Amygdala (tissue), 56 donors: ENCODE measurements at places on chromosomes 16 and 17.
A peak's percentile ranks its signal among the peaks of the same experiment; 100 is the strongest.

DNA sequence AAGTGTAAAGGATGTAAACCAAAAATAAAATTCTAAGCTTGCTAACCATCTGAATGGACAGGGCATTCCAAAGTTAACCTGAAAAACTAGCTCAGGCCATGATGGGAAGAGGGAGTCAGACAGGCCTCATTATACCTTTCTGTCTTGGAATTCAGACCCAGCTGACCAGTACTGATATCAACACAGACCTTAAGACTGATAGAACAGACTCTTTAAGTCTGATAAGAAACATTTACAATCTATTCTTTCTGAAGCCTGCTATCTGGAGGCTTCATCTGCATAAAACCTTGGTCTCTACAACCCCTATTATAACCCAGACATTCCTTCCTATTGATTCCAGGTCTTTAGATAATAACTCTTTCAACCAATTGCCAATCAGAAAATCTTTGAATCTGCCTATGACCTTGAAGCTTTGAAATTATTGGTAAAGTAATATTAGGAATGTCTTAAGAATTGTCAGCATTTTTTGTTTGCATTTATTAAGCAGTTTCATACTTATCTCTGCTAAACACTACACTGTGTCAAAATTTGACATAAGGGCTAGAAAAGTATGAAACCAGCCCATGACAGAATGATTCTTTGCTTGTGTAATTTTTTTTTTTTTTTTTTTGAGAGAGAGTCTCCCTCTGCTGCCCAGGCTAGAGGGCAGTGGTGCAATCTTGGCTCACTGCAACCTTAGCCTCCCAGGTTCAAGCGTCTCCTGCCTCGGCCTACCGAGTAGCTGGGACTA, 12.9 kb upstream of the PRSS54 start:
- no peak for DNase-seq

DNA sequence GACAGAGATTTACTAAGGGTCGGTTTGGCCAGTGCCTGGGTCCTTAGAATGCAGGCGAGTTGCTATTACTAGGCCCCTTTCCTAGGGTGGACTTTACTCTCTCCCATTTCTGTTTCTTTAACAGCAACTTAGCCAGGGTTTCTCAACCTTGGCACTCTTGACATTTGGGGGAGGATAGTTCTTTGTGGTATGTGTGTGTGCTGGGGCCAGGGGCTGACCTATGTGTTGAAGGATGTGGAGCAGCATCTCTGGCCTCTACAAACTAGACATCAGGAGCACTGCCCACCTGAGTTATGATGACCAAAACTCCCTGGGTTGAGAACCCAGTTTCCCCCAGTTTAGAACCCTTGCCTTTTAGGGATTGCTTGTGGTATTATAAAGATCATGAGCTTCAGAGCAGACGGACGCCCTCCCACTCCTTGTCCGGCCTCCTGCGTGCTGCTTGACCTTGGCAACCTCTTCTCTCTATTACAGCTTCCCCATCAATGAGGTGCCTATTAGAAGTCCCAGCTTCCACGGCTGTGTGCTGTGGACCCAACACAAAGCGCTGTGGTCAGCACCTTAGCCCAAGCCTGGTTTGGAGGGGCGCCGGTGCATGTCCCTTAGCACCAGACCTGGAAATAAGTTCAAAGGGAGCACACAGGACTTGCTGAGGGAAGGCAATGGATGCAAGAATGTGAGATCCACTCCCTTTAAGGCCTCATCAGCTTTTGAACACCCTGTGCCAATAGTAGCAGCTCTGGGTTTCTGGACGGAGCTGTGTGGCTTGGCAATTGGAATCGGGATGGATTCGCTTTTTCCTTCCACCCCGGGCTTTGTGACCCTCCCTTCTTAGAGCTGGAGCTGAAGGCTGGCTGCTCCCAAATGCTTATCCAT, 239.2 kb upstream of the MAF start:
- DNase-seq, result no peak

DNA sequence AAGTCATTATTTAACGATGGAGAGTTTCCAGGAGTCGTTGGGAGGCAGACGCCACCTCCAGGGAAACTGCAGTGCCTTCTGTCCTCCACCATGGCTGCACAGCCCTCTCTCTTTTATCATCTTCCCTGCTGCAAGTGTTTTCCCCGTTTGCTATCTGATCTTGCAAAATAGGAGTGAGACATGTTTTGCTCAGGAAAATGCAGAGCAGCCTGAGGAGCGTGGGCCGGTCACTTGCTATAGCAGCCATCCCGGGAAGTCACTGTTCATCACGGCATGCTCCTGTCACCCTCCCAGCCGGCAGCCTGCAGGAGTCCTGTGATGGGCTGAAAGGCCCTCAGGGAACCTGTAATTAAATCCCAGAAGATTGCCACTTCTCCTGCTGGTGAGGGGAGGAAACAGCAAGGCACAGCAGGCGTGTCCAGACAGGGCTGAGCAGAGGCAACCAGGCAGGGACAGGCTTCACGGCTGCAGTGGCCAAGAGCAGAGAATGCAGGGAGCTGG, 143.1 kb downstream of the GSG1L start:
- peak; percentile 29 for DNase-seq

GRCh38 chr17:42891539-42892152, 9.0 kb upstream of the G6PC1 start:
- no peak for DNase-seq

GRCh38 chr17:40320756-40321523, 12.0 kb downstream of the RARA start:
- no peak for DNase-seq
